ENCODE measurements at places on chromosomes 7 and 10. TPM values are rescaled to one million over a fixed set of nuclear protein-coding genes. Genes with fewer than 3 reads are reported as not detected.

The CPXM2 gene
- total RNA-seq: 5.3 TPM

The CFAP69 gene
- 11.2 TPM for total RNA-seq

The SCIN gene
- total RNA-seq: 0.80 TPM

The KCND2 gene
- total RNA-seq: 17.7 TPM

The ITGB8 gene
- total RNA-seq: 3.5 TPM

The CYP3A7 gene
- not detected for total RNA-seq

The PPP1R9A gene
- 31.8 TPM for total RNA-seq

The PDE6C gene
- total RNA-seq: not detected

GRCh38 chr7:24907311-24907886 lies 72.6 kb downstream of the OSBPL3 start:
- peaks cover 10% of the 10 kb centered on the region for H3K4me1 ChIP-seq
- no peak overlapping the region for H3K4me3 ChIP-seq
- no peaks in the 10 kb centered on the region for H3K36me3 ChIP-seq
- no peak for DNase-seq
- H3K27me3 ChIP-seq: no peaks in the 10 kb centered on the region
- no peak overlapping the region for H3K27ac ChIP-seq

GRCh38 chr10:124200011-124200410 lies 106.6 kb upstream of the CHST15 start:
- no peaks in the 10 kb centered on the region for H3K4me1 ChIP-seq
- no peak for DNase-seq
- H3K4me3 ChIP-seq: no peak overlapping the region
- H3K27ac ChIP-seq: no peak overlapping the region
- H3K27me3 ChIP-seq: no peaks in the 10 kb centered on the region

- H3K27me3 ChIP-seq: no peaks in the 10 kb centered on the region
- no peaks in the 10 kb centered on the region for H3K4me1 ChIP-seq
Measured at GRCh38 chr7:30743371-30744074, 8.4 kb upstream of the INMT start.

- no peak overlapping the region for H3K27ac ChIP-seq
- H3K27me3 ChIP-seq: no peaks in the 10 kb centered on the region
- H3K4me1 ChIP-seq: no peaks in the 10 kb centered on the region
- DNase-seq: no peak
- no peaks in the 10 kb centered on the region for H3K36me3 ChIP-seq
Measured at GRCh38 chr7:114432061-114432460, 17.4 kb downstream of the FOXP2 start.

- DNase-seq: no peak
- no peaks in the 10 kb centered on the region for H3K27me3 ChIP-seq
- H3K36me3 ChIP-seq: no peaks in the 10 kb centered on the region
- H3K27ac ChIP-seq: no peak overlapping the region
- peaks cover under 1% of the 10 kb centered on the region for H3K4me1 ChIP-seq
Measured at GRCh38 chr7:43533801-43534479, 49.0 kb upstream of the STK17A start.

GRCh38 chr10:520402-520787 lies 169.1 kb downstream of the DIP2C start:
- no peak overlapping the region for H3K4me3 ChIP-seq
- no peak for DNase-seq
- H3K27ac ChIP-seq: no peak overlapping the region

- no peaks in the 10 kb centered on the region for H3K36me3 ChIP-seq
- no peaks in the 10 kb centered on the region for H3K4me1 ChIP-seq
- no peak for DNase-seq
- no peak overlapping the region for H3K27ac ChIP-seq
- no peaks in the 10 kb centered on the region for H3K27me3 ChIP-seq
Measured at GRCh38 chr7:101686030-101686429, 56.9 kb upstream of the MYL10 start.

DNA sequence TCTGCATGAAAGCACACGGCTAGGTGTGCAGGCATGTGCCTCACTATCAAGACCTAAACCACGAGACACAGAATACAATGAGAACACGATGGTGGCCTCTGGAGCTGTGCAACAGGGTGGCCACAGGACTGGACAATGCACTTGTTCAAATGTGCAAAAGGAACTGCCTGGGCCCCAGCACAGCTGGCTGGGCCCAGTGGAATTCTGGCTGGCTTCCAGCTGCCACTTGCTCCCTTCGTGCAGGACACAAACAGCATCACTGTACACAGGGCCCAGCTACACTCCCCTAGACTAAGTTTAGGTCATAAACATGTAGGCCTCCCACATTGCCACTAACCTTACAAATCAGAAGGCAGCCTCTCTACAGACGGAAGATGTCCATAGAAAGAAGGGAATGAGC lies 23.4 kb downstream of the DOCK4 start:
- no peak overlapping the region for H3K27ac ChIP-seq
- H3K4me3 ChIP-seq: no peak overlapping the region
- DNase-seq: no peak

- no peaks in the 10 kb centered on the region for H3K27me3 ChIP-seq
- H3K4me3 ChIP-seq: no peak overlapping the region
Measured at GRCh38 chr7:7956531-7957128, 12.0 kb upstream of the GLCCI1 start.

DNA sequence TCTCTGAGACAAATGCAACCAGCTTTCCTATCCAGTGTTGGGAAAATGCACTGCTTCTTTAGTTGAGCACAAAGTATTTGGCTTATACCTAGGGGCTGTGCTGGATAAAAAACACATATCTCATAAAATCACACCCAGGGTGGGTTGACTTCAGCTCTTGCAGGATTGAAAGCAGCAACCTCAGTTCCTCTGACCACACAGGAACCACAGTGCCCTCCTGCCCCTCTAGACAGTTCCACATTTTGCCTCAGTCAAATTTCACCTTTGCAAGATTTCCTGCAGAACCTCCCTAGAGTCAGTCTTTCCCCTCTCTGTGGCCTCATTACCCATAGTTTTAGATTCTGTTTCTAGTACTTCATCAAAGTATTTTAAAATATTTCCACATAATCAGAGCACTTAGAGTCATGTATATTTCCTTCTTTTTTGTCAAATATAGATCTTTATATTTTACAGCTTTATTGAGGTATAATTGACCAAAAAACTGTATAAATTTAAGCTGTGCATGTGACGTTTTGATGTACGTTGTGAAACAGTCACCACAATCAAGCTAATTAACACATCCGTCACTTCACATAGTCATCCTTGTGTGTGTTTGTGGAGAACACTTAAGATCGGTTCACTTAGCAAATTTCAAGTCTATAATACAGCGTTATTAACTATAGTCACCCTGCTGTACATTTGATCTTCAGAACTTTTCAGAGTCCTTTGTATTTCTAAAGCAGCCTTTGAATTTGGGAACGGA lies 37.0 kb upstream of the EGR2 start:
- H3K27me3 ChIP-seq: no peaks in the 10 kb centered on the region
- H3K27ac ChIP-seq: no peak overlapping the region
- DNase-seq: no peak
- no peak overlapping the region for H3K4me3 ChIP-seq
- H3K36me3 ChIP-seq: no peaks in the 10 kb centered on the region
- no peaks in the 10 kb centered on the region for H3K4me1 ChIP-seq

DNA sequence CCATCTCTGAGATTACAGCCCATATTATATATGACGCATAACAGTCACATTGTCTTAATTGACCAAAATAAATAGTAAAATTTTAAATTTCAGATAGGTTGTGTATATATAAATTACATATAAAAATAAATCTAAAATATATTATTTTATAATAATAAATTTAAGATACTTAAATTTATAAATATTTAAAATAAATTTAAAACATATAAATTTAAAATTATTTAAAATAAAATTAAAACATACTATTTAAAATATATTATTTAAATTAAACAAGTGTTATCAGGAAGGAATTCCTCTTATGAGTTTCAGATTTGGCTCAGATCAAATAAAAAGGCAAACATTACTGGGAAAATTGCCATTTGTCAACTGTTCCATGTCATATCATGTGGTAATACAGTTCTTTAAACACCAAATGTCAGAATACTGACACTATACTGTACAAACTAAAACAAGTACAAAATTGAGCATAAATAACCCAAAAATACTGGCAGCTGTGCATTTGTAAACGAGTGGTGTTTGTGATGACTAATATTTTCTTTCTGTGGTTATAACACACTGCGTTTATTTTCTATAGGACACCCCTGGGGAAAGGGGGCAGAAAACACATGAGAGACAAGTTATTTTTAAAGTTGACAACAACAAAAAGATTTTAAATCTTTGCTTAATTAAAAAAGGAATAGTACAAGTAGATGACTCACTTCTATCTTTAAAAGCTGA lies 71.3 kb upstream of the DGKB start:
- no peak overlapping the region for H3K4me3 ChIP-seq
- no peaks in the 10 kb centered on the region for H3K36me3 ChIP-seq
- no peak overlapping the region for H3K27ac ChIP-seq
- no peak for DNase-seq
- H3K4me1 ChIP-seq: 0 out of 2 replicates have a peak, but pooled peaks cover 6% of the 10 kb centered on the region
- H3K27me3 ChIP-seq: no peaks in the 10 kb centered on the region

DNA sequence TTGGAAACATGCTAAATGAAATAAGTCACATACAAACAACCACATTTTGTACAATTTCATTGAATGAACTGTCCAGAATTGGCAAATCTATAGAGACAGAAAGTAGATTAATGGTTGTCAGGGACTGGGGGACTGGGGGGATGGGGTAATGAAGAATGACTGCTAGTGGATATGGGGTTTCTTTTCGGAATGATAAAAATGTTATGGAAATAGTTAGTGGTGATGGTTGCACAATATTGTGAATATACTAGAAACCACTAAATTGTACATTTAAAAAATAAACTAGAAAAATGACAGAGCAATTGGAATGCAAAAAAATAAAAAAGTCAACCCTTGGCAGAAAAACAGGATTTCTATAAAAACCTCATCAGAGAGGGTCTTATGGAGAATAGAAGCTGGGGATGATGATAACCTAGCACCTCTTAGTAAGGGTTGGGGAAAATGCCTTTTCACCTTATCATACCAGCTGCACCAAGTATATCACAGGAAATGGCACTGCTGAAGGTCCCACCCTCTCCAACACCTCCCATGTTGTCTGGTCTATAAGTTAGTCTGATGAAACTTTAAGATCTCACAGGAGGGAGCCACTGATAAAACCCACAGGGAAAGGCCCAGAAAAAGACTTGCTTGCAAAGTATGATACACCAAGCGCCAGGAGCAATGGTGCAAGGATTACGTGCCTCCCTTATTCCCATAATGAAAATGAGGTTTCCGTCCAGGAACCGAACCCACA lies 23.1 kb upstream of the JAZF1 start:
- H3K4me1 ChIP-seq: no peaks in the 10 kb centered on the region
- no peak overlapping the region for H3K27ac ChIP-seq
- no peak for DNase-seq
- no peaks in the 10 kb centered on the region for H3K27me3 ChIP-seq

DNA sequence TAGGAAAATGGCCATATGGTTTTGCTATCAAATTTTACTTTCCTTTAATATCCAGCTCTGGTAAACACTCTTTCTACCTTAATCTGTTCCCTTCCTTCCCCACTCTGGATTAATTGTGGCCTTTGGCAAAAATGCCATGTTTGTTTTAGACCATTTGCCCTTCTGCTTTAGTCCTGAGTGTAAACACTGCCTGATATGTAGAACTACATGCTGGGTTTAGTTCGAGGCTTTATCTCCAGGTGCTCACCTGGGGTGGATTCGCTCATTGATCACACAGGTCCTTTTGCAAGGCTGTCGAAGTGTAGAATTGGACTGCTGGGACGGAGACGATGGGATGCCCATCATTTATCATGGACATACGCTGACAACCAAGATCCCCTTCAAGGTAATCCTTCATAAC lies 94.1 kb downstream of the NOC3L start:
- no peaks in the 10 kb centered on the region for H3K27me3 ChIP-seq
- H3K27ac ChIP-seq: no peak overlapping the region
- H3K4me1 ChIP-seq: no peaks in the 10 kb centered on the region
- H3K36me3 ChIP-seq: no peaks in the 10 kb centered on the region
- no peak for DNase-seq

- H3K4me3 ChIP-seq: no peak overlapping the region
- H3K36me3 ChIP-seq: no peaks in the 10 kb centered on the region
- H3K4me1 ChIP-seq: peaks cover 4% of the 10 kb centered on the region
- H3K27me3 ChIP-seq: no peaks in the 10 kb centered on the region
- DNase-seq: peak; percentile 79
- no peak overlapping the region for H3K27ac ChIP-seq
Measured at GRCh38 chr10:58743466-58744115, 230.9 kb downstream of the BICC1 start.

GRCh38 chr7:111660478-111660877 lies 98.2 kb upstream of the IMMP2L start:
- no peak overlapping the region for H3K4me3 ChIP-seq
- H3K4me1 ChIP-seq: no peaks in the 10 kb centered on the region
- no peaks in the 10 kb centered on the region for H3K27me3 ChIP-seq
- H3K36me3 ChIP-seq: no peaks in the 10 kb centered on the region

DNA sequence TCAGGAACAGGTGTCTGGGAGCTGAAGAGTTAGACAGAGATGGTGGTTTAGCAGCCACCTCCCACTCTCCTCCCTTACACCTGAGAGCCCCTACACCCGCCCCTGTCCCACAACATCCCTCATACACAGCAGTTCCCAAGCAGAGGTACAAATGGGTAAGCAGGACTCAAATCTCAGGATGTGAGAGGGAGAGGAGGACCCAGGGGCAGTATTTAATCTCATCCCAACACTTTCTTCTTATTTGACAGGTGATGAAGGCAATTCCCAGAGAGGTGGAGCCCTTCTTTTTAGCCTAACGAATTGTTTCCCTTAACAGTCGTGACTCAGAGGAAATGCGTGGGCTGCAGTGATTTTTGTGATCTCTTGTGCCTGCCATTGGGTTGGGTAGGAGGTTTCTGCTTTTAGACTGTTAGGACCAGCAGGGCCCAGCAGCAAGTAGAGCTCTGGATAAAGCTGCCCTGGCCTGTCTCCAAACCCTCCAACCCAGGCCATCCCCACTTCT lies 191.3 kb downstream of the HECW1 start:
- H3K27ac ChIP-seq: no peak overlapping the region
- no peak for DNase-seq
- no peak overlapping the region for H3K4me3 ChIP-seq
- no peaks in the 10 kb centered on the region for H3K27me3 ChIP-seq

- H3K4me1 ChIP-seq: no peaks in the 10 kb centered on the region
- no peak overlapping the region for H3K27ac ChIP-seq
- no peaks in the 10 kb centered on the region for H3K27me3 ChIP-seq
- no peaks in the 10 kb centered on the region for H3K36me3 ChIP-seq
Measured at GRCh38 chr7:155188821-155189581, 108.7 kb upstream of the INSIG1 start.

GRCh38 chr7:28606421-28606820 lies 194.1 kb downstream of the CREB5 start:
- no peak overlapping the region for H3K27ac ChIP-seq
- DNase-seq: no peak
- no peaks in the 10 kb centered on the region for H3K36me3 ChIP-seq
- H3K4me3 ChIP-seq: no peak overlapping the region
- H3K27me3 ChIP-seq: no peaks in the 10 kb centered on the region
- H3K4me1 ChIP-seq: no peaks in the 10 kb centered on the region
